ENCODE measurements at places on chromosomes 7 and 10.

GRCh38 chr10:123606955-123607354 lies 59.2 kb upstream of the GPR26 start:
- DNase-seq = no peak

DNA sequence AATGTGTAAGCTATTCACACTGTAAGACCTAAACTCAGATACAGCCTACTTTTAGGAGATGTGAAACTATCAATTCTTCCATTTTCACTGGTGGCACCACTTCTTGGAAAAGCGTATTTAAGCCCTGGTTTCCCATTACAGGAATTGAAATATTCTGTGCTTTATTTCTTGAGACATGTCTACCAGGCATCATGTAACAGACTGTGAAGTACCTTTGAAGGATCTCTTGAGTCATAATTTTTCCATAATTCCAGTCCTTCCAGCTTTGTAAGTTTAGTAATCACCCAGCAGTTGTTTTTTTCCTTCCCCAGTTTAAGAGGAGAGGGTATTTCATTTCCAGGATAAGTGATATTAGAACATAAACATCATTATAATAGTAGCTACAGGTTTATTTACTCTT lies 186.0 kb upstream of the PRPS1L1 start:
- DNase-seq = no peak

GRCh38 chr10:27625452-27626211 lies 120.0 kb downstream of the MKX start:
- DNase-seq = no peak

DNA sequence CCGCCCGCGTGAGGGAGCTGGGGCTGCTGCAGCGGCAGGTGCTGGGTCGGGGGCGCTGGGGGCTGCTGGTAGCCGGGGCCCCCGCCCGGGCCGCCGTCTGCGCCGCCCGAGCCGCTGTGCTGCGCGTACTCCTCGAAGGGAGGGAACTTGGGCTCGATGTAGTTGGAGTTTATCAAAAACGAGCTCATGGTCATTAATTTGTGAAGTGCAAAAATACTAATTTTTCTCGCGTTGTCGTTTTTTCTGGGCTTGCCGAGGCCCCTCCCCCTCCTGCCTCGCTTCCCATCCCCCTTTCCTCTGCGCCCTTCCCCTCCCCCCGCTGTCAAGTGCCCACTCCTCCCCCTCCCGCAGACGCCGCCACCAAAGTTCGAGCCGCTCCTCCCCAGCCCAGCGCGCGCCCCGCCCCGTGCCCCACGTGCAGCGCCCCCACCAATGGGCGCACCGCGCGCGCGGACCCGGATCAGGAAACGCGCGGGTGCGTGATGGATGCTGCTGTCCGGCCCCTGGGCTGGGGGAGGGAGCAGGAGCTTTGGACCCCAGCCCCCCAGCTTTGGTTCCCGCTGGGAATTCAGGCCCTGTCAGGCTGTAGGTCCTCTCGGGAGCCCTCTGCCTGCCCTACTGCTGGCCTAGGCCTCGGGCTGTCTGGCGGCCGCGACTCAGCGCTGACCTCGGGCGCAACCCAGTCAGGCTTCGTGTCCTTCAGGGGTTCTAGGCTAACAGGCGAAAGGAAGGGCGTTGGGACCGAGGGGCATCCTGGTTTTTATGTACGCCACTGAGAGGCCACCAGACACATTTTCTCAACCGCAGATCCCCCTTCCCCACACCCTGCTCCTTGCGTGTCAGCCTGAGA lies at the start of gene HOXA4:
Gene HOXA4, minus strand, starts transcription at position 218 of the 850 bp plus-strand sequence. Its CDS starts 24 bp downstream, at position 194.
- DNase-seq = peak; percentile 90

Data from HCEC 1CT (cell line).